HT1080 (cell line): ENCODE measurements at places on chromosomes 5 and 9. TPM values are rescaled to one million over a fixed set of nuclear protein-coding genes. Genes with fewer than 3 reads are reported as not detected.

CETN3 gene
- total RNA-seq = 24.6 and 29.8 TPM in 2 replicates

- no peak for DNase-seq
Observed at GRCh38 chr9:131642496-131643083, 97.3 kb downstream of the PRRT1B start.

- no peak for DNase-seq
Observed at GRCh38 chr9:124012368-124013301, 1.1 kb downstream of the LHX2 start.

DNA sequence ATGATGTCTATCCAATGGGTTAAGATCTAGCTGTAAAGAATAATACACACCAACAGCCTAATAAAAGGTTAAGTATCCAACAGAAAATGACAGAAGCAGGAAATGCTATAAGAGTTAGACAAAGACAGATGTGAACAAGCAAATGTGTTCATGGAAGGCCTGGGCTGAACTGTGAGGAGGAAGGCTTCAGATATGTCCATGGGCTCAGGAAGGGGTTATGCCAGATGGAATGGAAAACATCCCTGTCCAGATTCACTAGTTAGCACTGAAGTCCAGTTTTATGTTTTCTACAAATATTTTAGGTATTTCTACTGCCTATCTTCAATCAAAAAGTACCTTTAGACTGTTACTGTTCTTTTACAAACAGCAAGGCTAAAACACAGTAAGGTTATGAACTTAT lies 27.1 kb downstream of the ERAP1 start:
- DNase-seq = no peak

DNA sequence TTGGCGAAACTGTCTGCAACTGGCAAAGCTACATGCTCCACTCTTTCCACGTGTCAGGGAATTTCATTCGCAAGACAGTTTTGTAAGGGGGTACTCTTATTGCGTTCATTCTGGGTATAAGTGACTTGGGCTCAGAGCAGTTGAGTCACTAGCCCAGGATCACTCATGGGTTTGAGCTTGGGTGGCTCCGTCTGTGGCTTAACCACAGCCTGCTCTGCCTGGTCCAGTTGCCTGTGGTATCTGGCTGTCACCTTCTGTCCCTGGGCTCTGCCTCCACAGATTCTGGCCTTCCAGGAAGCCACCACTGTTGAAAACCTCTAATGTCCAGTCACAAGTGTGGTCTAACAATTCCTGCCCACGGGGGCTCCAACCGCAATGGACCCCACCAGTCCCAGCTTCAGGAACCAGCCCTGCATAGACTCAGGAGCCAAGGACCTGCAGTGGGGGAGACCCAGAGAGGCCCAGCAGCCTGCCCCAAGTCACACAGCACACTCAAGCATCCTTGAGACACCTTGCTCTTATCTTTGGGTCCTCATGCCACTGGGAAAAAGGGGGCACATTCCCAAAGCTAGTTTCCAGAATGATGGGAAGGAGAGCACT lies 10.4 kb downstream of the KIF12 start:
- no peak for DNase-seq

GRCh38 chr5:74579215-74579614 lies 61.3 kb downstream of the ENC1 start:
- DNase-seq = peak; percentile 84

- DNase-seq = peak; percentile 7
Observed at GRCh38 chr9:33024126-33024965, 727 bp upstream of the DNAJA1 start.

DNA sequence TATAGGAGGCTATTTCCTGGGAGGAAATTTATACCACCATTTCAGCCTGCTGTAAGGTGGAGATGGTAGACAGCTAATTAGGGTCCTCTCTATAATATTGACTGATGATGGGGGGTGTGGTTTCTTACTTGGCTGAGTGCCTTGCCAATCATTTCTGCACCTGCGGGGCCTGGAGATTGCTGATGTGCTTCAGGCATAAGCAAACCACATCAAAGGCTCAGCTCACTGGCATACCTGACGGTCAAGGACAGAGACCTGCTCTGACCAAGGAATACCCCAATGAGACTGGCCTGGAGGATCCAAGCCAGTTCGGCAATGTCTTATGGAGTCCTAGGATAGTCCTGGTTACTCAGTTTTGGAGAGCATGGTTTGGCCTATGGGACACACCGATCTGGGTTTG lies 29.5 kb downstream of the ANKH start:
- no peak for DNase-seq

- DNase-seq = peak; percentile 11
Observed at GRCh38 chr9:27065288-27065687, 43.7 kb upstream of the TEK start.

DNA sequence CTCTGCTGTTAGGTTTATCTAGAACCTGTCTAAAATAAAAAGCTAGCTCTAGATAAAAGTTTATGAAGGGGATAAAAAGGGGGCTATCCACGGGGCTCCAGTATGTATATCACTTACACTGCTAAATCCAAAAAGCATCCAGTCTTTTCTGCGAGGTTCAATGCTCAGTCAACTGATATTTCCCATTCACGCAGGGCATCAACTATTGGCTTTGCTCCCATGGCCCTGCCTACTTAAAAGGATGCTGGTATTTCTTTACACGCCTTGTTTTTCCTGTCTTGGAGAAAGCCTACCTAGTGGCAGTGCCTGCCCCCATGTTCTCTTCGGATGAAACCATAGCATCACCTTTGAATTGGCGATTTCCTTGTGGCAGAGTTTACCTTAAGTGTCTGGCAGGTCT lies 8.1 kb downstream of the SPRY4 start:
- no peak for DNase-seq
